ENCODE measurements at places on chromosomes 6 and 20.
A peak's percentile ranks its signal among the peaks of the same experiment; 100 is the strongest.

- ATAC-seq, result no peak
These were observed 44.7 kb upstream of the PCMTD2 start for GRCh38 chr20:64210656-64211369.

GRCh38 chr6:83152913-83153312 lies 40.2 kb downstream of the PGM3 start:
- no peak for ATAC-seq

DNA sequence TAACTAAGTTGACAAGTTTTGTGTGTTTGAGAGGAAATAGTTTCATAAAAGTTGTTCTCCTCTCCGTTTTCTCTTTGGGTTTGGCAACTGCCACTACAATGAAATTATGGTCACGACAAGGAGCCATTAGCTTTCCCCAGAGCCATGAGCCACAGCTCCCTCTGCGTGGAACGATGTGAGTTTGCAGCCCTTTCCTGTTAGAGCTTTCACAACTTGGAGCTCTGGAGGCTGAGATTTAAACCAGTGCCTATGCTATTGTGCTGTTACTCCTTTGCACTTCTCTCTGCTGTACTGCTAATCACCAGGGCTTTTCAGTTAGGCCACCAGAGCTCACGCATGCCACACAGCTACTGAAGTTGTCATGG lies 29.3 kb upstream of the TXNDC5 start:
- ATAC-seq, result no peak

- ATAC-seq, result no peak
These were observed 82.3 kb upstream of the KCNG1 start for GRCh38 chr20:51104960-51105920.

- ATAC-seq, result peak; percentile 7
These were observed 1.6 kb downstream of the DNAJC5 start for GRCh38 chr20:63896264-63897105.

DNA sequence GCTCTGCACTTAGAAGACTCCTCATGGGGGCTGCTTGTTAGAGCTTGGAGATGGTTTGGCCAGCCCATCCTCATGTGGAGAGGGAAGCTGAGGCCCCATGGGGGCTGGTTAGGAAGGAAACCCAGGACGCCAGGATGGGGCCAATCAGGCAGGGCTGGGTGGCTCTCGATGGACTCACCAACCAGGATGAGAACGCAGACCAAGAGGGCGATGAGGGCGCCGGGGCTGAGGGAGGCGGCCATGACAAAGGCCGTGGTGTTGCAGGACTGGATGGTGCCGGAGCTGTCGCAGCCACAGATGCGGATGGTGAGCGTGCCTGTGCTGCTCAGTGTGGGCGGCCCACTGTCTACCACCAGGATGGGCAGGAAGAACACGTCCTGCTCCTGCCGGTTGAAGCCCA lies 59.7 kb downstream of the CD40 start:
- no peak for ATAC-seq

GRCh38 chr20:4684837-4685413 lies 36.8 kb upstream of the PRND start:
- peak; percentile 6 for ATAC-seq

DNA sequence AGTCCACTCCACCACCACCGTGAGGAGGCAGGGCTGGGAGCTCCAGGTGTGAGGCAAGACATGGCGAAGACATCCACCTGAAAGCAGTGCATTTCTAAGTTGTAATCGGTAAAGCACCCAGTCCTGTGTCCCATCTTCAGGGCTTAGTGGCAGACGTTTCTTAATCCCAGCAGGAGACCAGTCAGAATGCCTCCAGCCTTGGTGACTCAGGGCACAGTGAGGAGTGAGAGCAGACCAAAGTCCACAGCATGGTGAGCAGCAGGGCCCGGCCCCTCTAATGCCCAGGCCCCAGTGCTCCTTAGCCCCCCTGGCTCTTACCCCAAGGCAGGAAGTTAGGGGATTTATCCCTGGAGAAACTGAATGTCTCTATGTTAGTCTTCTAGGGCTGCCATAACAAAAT lies 183.9 kb downstream of the SYNDIG1 start:
- ATAC-seq, result no peak

DNA sequence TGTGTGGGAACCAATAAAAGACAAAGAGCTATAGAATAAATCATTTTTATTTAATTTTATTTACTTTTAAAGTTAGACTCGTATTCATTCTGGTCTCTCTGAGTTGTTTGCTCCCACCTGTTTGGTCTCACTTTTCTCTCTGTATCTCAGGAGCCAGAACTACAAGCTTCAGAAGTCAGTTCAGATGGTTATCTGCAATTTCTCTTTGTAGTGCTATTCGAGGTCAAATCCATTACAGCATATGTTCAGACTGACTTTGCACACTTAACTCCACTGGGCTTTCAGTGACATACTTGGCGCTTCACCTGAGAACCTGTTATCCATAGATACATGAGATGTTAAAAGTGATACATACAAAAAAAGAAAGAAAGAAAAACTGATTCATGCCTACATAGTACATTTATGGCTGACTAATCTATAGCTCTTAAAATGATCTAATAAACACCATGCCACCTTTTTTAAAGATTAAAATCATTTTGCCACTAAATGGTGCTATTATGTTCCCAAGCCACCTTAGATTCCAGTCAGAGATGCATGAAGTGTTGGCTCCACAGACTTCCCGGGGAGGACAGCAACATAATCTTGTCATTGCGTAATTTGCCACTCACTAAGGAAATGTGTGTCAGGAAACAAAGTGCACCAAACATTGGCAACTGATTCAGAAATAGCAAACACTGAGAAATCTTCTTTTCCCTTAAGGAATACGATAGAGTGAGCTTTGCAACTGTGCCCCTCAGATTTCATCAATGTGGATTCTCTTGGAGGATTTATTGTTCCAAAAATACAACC lies 396.7 kb downstream of the HACE1 start:
- no peak for ATAC-seq

- no peak for ATAC-seq
These were observed 119.3 kb downstream of the PDE10A start for GRCh38 chr6:165543781-165544180.

DNA sequence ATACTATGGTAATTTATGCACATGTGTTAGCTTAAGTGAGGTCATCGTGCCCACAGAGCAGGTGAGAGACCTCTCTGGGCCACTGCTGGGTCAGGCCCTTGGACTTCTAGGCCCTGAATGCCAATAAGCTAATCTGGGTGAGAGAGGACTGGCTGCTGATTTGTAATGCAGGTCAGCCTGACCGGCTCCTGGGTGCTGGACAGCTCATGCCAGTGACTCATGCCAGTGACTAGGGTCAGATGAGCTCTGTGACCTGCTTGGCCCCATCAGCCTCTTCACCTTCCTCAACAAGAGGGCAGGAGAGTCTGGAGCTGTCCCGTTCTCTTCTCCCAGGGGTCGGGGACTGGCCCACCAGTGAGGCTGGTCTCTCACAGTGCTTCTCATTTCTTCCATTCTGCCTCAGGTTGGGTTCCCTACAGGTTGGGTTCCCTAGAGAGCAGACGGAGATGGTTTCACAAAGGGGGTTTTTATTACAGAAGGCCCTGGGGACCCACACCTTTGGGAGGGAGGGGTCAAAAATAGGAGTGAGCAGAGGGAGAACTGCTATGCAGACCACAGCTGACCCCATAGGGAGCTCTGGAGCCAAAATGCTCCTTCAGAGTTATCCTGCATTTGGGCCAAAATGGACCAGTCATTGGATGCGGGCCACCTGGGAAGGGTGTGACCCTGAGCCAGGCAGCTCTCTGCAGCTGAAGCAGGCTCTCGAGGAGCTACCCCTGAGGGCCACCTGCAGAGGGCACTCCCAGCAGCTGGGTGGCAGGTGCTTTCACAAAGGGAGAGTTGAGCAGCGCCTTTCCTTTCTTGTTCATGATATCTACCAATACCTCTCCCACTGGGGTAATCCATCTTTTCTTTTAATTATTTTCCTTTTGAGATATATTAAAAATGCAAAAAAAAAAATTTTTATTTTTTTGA lies 2.2 kb upstream of the OXT start:
- ATAC-seq, result peak; percentile 51

DNA sequence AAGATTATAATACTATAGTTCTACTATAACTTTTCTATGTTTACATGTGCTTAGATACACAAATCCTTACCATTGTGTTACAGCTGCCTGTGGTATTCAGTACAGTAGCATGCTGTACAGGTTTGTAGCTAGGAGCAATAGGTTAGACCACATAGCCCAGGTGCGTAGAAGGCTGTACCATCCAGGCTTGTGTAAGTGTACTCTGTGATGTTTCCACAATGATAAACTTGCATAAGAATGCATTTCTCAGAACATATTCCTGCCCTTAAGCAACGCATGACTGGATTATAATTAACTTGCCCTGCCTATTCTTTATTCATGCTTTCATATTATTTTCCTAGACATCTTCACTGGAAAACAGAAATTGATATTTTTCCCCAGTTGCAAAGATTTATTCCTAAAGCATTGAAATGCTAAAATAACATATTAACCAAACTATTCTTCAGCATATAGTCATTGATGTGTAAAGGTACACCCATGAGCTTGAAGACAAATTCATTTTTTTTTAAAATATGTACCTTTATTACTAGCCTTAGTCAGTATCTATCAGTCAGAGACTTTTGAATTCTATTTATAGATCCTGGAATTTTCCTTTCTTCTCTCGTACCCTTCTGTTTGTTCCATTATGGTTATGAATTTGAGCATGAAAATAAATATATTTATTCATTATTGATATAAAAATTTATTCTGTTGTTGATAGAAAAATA lies 7.2 kb upstream of the CTAGE9 start:
- no peak for ATAC-seq

- ATAC-seq, result peak; percentile 50
These were observed 110.0 kb downstream of the GPX5 start for GRCh38 chr6:28635547-28636158.

GRCh38 chr6:12717356-12717755 lies 789 bp downstream of the PHACTR1 start:
- no peak for ATAC-seq

- no peak for ATAC-seq
These were observed 659.4 kb downstream of the TENT5A start for GRCh38 chr6:81093051-81093450.

GRCh38 chr6:44071670-44072451 lies 55.4 kb downstream of the MRPL14 start:
- ATAC-seq, result peak; percentile 9

- no peak for ATAC-seq
These were observed 9.9 kb upstream of the SNX9 start for GRCh38 chr6:157813191-157813590.

DNA sequence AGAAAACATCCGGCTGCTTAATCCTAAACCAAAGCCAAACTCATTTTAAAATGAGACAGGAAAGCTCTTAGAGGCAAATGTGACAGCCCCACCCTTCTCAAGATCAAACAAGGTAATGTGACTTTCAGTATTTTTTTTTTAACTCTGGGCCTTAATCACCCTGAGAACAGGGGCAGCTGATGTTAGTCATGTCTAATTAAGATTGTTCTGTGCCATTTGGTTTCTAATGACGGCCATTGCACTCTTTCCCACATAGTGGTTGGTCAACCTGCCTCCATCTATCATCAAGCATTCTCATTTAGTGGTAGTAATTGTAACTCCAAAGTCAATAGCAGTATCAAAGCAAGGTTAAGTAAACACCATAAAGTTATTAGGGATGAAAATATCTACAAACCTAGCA lies 191.6 kb upstream of the EXOC2 start:
- ATAC-seq, result no peak

DNA sequence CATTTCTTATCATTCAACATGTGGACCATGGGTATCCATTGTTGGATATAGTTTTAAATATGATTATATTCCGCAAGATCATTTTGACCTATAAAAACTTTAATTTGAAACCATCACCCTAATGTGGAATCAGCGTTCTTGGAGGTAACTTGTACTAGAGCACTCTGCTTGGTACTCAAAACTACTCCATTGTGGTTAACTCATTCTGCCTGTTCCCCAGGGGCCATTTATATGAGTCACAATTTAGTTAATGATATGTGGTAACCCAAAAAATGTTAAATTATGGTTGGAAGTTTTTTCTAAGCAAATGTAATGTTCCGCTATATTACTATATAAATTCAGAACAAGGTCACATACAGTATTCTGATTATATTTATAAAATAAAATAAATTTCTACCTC lies 109.3 kb downstream of the TRDN start:
- ATAC-seq, result no peak

DNA sequence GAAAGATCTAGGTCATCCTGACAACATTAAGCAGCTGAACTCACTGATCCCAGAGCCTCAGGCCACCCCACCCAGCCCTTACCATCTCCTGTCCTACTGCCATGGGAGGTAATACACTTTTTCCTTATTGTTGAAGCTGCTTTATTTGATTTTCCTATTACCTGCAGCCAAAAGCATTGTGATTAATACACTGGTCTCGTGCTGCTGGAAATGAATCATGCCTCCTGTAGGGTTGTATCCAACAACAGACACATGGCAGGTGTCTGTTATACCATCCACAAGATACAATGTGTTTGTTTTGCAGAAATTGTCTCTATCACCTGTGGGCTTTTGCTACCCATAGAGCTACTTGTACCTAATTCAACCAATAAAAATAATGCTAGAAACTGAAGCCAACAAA lies 34.2 kb downstream of the MYLIP start:
- ATAC-seq, result no peak

DNA sequence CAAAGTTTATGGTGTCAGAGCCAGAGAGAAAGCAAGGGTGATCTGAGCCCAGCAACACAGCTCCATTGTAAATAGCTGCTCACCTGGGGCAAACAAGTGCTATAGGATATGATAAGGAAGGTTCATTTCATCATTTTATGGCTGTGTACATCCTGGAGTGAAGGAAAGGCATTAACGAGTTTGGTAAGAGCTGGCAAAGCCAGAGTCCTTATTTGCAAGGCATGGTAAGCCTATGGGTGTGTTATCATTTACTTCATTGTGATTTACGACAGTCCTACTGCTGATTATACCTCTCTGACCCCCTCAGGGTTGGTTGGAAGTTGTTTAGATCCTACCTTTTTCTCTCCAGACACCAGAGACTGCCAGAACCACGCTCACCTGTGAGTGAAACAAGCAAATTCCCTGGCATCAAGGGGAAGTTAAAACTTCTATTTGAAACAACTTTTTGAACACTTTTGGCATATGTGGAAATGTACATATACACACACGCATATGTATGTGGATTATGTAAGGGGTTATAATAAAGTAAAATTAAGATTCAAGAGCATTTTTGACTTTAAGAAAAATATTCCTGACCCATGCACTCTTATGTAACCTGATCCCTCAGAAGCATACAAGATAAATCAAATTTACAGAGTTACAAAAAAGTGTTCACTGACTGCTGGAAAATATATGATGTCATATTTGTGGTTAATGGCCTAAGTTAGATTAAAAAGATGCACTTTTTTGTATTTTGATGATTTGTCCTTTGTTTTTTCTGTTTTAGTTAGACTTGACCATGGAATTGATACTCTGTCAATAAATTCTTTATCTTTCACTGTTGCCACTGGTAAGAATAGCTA lies 40.4 kb upstream of the EDN1 start:
- no peak for ATAC-seq
